ENCODE measurements at places on chromosomes 6 and 20.

DNA sequence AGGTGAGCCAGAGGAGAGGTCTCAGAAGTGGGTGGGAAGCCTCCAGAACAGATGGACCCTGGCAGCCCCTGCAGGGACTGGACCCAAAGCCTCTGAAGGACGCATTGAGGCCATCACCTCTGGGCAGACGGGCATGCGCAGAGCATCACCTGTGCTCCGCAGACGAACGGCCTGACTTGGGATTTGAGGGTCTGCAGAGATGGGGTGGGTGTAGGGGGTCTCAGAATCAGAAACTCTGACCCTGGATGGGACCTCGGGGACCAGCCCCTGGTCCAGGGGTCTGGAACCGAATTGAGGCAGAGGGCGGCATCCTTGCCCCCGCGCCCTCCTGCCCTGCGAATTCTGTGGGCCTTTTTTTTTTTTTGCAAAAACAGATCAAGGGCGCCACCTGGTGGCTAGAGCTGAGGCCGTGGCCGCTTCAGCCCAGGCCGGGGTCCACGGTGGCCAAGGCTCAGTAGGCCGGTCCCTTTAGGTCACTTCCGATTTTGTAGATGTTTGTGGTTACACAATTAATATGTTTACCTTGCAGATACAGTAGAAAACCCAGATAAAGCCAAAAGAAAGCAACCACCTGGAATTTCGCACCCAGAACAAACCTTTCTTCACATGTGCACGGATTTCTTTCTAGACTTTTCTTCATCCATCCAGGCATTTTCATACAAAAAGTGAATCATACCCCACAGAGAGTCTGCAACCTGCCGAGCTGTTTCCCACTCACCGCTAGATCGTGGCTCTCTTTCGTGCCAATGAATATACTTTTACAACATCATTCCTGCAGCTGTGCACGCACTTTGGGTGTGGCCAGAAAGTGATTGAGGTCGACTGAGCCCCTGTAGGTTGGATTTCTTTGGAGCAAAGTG lies 25.9 kb downstream of the ZBP1 start:
- DNase-seq = peak; percentile 80

- no peak for DNase-seq
These were observed 163.3 kb upstream of the MOCS1 start for GRCh38 chr6:40097590-40097989.

DNA sequence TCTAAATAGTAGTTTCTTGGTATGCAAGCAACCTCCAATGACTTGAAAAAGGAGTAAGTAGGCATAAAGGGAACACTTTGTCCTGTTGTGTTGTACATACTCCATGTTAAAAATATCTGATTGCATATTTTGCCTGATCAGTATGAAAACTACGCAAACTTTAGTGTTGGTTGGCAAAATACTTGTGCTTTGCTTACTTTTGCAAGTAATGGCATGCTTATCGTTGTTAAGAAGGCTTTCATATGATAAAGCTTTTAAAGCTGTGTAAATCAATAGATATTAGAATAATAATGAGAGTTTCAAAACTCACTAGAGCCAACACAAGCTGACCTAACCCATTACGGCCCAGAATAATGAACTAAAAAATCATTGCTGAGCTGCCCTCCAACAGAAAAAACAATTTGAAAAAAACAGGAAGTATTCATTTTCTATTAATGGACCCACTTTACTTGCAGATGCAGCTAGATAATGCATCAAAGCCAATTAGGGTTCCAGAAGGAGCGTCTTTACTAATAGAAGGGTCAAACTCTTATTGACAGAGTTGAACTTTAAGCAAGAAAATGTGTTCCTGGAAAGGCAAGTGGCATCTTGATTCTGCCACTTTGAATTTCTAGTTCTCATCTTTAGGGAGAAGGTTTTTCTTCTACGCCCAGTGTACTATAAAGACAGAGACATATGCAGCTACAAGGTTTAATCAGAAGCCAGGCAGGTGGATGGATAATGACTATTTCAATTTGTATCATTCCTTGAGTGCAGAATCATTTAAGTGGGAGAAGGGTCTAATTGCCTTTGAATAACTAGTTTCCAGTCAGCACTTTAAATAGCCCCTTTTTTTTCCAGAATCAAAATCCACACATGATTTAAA lies 82.2 kb downstream of the SNAP25 start:
- DNase-seq = no peak

DNA sequence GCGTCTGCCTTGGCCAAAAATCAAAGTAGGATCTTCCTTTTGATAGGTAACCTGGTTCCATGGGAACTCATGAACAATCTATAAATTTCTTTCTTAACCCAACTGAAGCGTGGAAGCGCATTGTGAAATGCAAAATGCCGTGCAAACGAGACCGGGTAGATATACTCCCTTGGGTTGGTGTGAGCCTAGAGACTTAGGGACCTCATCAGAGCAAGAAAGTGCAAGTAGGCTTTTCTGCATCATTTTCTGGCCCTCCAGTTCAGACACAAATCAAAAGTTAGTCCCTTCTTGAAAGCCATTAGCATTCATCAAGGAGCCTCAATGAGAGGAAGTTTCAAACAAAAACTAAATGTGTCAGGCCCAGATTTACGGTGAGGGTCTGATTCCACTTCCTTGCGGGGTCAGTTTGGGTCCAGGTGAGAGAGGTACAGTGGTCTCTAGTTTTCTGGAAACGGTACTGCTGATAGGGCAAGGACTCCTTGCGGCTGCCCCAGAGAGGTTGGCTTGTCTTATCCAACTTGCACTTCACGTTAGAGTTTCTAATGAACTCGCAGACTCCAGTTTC lies 5.3 kb upstream of the ZNF184 start:
- no peak for DNase-seq

DNA sequence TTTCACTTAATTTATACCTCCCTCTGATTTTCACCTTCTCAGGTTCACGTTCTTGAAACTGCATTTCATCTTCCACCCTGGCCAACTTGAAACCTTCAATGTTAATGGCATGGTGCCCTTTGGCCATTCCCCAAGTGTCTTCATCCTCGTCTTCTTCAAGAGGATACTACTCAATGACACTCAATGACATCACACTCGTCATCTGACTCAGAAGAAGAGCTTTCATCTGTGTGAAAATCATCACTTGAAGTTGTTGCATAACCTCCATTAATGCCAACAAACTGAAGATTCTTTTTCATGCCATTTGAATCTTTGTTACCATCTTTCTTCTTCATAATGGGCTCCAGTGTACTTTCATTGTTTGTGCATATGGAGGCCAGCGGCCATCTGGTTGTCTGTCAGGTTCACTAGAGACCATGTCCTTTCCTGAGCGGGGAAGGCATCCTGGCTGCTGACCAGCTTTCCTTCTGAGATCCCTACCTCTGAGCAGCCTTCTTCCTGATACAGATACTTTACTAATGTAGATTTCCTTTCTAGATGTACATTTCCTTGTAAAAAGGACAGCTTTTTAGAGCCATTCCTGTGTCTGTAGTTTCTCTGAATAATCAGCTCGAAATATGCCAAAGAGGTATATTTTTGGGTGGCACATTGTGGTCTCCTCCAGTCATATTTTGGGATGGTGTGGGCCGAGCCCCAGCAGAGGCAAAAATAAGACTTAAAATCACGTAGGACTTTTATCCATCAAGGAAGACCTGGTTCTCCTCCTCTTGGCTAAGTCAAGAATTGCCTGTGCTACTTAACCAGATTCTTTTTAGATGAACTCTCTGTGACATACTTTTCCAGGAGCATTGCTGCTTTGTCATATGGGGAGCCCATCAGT lies 21.3 kb downstream of the TRMT6 start:
- DNase-seq = no peak

All from glutamatergic neuron (in vitro differentiated cells).